Adipocyte (in vitro differentiated cells): ENCODE measurements at places on chromosomes 4 and X.

GRCh38 chr4:140893939-140894338 is 137.8 kb upstream of the TBC1D9 start:
- DNase-seq = peak; percentile 89

DNA sequence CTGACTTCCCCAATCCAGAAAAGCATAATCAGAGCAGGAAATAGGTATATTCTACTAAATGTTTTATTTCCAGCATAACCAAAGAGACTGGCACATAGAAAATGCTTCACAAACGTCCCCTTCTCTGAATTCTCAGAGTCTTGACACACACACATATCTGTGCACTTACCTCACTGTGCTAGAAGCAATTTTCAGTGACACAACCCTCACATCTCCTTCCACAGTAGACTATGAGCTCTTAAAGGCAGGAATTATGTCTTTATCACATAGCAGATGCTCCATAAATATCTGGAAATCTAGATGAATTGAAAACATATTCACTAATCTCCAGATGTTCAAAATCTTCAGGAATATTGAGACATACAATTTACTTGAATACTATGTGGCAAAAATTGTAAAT is 5.9 kb downstream of the SOWAHB start:
- no peak for DNase-seq

- DNase-seq = no peak
Observed at GRCh38 chrX:97447306-97447705, 563.6 kb downstream of the RPA4 start.

DNA sequence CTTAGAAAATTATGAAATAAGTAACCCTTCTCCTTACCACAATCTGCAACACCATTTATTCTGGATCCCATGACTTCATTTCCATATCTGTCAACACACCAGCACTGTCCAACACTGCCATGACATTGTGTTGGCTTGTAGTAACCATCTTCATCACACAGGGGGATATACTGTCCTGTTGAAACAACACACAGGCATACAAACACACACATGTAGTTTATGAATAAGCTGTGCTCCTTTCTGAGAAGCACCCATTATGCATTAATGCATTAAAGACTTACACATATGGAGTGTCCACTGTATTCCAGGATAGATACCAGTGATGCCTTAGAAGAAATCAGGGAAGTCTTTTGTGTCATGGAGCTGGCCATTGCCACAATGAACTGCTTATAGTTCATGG is 496.9 kb downstream of the SPOCK3 start:
- no peak for DNase-seq

DNA sequence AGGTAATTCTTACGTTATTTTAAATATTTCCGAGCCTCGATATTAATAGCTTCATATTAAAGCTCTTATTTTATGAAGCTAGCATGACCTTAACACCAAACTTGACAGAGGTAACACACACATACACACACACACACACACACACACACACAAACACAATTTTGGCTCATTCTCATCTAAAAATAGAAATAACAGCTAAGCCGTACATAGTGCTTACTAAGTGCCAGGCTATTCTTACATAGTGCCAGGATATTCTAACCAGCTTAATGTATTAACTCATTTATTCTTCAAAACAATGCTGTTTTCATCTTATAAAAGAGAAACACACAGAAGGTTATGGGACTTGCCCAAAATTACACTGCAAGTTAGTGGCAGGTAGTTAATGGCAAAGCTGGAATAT is 87.0 kb upstream of the BLTP1 start:
- DNase-seq = no peak

DNA sequence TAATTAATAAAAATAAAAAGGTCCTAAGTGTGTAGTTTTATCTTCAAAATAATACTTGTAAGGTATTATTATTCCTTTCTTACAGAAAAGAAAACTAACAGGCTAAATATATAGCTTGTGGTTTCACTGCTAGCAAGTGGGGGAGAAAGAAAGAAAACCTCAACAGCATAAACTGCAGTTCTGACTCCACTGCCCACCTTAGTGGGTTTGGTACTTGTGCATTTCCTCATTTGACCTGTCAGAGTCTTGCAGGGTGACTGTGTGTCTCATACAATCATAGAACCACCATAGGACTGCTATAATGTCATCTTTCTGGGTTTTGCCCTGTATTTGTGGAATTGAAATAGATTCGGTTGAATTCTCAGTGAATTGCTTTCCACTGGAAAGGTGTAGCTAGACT is 94.7 kb upstream of the PUDP start:
- no peak for DNase-seq

DNA sequence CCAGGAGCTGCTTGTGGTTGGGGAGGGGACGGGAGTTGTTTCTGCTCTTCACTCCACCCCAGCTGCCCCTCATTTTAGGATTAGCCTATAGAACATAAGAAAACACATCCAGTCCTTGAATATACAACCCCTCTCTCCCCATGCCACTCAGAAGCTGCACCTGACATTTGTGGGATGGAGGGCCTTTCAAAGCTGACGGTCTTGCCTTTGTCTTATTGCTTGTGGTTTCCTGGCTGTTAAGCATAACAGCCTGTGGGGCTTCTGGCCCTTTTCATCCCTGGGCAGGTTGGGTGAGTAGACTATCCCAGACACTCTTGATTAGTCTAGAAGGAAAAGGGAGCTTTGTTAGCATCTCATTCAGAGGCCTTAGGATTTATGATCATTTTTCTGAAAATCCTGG is 407.6 kb upstream of the BOD1L1 start:
- DNase-seq = no peak

- peak; percentile 81 for DNase-seq
Observed at GRCh38 chr4:145887241-145887991, 51.2 kb downstream of the ZNF827 start.

DNA sequence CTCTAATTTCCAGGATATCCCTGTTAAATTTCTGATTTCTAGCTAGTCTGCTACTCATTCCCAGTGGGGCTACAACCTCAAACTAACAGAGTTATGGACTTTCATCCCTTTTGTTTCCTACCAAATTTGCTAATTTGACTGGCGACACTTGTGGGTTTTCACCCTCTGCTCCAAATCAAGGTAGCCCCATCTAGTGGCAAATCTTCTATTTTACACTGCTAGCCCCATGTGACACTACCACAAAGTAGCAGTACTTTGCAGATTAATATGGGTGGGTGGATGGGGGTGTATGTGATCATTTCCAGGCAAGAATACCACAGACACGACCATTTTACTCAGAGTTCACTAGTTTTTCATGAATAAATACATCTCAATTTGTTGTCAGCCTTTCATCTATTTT is 150.3 kb downstream of the MSL3 start:
- DNase-seq = peak; percentile 15

DNA sequence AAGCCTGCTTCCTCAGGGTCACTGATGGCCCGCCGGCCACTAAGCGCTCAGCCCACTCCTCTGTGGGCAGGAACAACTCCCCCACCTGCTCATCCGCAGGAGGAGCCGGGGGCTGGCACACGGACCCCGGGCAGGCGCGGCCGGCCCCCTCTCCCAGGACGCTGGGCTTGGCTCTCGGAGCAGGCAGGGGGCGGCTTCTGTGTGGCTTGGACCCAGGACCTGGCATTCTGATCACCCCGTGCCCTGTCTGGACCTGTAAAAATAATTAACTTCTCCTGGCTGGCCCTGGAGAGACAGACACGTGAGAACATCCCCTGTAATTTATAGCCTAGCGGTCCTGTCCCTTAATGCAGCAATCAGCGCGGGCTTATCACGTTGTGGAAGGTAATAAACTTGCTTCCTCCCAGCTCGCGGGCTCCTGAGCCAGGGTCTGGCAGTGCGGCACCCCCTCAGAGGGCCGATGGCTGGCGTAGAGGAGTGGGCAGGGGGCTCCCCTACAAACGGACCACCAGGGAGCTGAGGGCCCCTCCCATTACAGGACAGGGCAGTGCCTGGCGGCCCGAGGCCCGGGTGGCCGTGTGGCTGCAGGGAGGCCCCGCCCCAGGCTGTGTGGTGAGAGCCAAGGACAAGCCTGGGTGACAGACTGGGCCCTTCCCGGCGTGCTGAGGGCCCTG is 84.5 kb upstream of the NKX1-1 start:
- DNase-seq = no peak

DNA sequence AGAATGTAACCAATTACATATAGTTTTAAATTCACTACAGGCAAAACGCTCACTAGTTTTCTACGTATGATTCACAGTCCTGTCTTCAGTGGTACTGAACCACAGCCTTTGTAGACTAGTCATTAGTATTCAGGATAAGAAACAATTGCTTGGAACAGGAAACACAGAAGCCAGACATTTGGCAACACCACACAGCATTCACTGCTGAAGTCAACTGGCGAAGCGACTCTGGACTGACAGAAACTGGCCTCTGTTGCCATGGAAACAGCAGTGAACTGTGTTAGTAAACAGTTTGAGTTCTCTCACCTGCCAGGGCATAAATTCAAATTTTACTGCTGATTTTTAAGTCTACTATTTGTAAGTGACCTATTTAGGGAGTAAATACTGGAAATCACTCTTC is 57.6 kb downstream of the MAPK10 start:
- no peak for DNase-seq

- no peak for DNase-seq
Observed at GRCh38 chrX:150558424-150558823, 10.0 kb upstream of the MTM1 start.

DNA sequence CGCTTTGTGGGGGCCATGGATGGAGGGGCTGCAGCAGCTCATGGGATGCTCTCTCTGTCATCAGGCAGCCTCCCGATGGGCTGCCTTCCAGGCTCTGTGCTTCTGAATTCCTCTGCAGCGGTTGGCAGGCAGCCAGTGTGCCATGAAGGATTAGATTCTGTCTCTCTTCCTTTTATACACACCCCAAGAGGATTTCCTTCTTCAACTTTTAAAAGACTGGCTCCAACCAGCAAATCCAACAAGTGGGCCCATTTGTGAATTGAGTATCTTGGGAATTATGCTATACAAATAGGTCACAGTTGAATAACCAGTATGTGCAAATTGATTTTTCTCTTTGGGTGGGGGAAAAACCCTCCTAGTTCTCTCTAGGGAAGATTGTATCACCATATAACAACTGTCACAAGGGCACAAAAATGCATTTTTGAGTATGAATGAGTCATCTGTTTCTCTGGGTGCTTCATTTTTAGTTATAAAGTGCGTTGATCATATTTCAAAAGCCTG is 96.8 kb upstream of the FAT1 start:
- peak; percentile 7 for DNase-seq

- DNase-seq = no peak
Observed at GRCh38 chrX:154010330-154011087, 9.2 kb downstream of the IRAK1 start.

- no peak for DNase-seq
Observed at GRCh38 chrX:1546691-1547251, 9.8 kb upstream of the P2RY8 start.

DNA sequence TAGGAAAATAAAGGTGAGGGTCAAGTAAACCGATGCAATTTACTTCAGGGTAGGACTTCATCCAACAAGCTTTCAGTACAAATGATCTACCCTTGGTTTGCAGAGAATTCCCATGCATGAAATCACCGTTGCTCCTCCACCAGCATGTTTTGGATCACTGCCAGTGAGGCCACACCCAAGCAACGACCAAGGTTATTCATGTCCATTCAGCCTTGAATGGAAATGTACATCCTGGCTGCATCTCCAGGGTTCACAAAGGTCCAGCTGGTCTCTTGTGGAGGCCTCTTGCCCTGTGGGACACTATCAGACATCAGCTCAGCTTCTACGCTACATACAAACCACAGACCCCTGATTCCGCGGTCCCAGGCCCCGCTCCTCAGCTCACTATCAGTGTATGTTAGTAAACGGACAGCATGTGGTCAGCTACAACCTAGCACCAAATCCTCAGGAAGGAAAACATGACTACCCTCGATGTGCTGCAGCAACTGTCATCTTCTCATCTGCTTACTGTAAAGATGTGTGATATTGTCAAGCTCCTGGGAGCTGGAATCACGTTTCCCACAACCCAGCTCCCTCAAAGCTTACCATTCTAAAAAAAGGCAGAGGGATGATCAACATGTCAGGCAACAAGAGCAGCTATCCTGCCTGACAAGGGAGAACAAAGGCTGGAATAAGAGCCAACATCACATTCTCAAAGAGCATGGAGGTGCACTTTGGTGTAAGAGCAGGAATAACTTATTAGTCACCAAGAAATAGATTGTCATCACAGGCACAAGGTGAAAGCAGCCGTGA is 4.9 kb downstream of the LYAR start:
- no peak for DNase-seq

GRCh38 chr4:22987870-22988269 is 295.1 kb downstream of the GBA3 start:
- DNase-seq = no peak

- no peak for DNase-seq
Observed at GRCh38 chrX:21623778-21624501, 34.2 kb downstream of the KLHL34 start.

DNA sequence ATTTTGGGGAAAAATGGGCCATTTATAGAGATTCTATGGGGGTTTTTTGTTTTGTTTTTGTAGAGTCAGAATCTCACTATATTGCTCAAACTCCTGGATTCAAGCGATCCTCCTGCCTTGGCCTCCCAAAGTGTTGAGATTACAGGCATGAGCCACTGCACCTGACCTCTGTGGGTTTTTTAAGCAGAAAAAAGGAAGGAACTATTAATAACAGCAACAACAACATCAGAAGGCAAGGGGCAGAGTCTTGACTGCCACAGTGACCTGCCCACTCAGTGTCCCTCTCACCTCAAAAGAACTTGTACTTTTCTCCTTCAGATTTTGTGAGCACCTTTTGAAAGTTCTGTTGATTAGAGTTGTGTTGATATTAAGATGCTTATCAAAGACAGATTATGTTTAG is 48.1 kb downstream of the FNIP2 start:
- no peak for DNase-seq

DNA sequence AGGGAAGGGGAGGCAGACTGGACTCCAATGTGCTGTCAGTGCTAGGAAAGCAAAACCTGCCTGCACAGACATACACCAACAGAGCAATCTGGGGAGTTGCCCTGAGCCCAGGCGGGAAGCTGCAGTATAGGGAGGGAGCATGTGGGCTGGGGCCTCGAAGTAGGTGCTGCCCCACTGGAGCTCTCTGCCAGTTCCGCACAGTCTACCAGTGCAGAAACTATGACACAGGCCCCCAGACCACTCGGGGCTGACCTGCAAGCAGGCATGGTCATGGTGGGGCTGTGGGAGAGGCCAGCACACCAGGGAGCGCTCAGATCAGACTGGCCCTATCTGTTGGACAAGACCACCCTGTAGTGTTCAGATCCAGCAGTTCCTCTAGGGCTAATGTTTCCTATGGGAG is 344.1 kb upstream of the TRAM1L1 start:
- no peak for DNase-seq

GRCh38 chr4:10115271-10115796 is 1.3 kb downstream of the WDR1 start:
- peak; percentile 74 for DNase-seq

- DNase-seq = no peak
Observed at GRCh38 chr4:37797374-37797773, 29.1 kb upstream of the PGM2 start.

GRCh38 chr4:139628184-139629012 is 37.2 kb upstream of the MGST2 start:
- no peak for DNase-seq

- DNase-seq = peak; percentile 28
Observed at GRCh38 chr4:1126506-1126905, 13.1 kb upstream of the RNF212 start.

GRCh38 chr4:74018771-74019170 is 19.7 kb downstream of the CXCL3 start:
- DNase-seq = no peak

GRCh38 chr4:152100379-152101201 is 339.8 kb upstream of the GATB start:
- DNase-seq = no peak

- no peak for DNase-seq
Observed at GRCh38 chrX:136207546-136207945, 43.7 kb downstream of the MAP7D3 start.
